ENCODE measurements at places on chromosomes 12 and 14.

GRCh38 chr14:105818712-105819005 lies 292.3 kb downstream of the TMEM121 start:
- no peak for DNase-seq

GRCh38 chr12:81208187-81208911 lies 130.5 kb downstream of the ACSS3 start:
- no peak for DNase-seq

DNA sequence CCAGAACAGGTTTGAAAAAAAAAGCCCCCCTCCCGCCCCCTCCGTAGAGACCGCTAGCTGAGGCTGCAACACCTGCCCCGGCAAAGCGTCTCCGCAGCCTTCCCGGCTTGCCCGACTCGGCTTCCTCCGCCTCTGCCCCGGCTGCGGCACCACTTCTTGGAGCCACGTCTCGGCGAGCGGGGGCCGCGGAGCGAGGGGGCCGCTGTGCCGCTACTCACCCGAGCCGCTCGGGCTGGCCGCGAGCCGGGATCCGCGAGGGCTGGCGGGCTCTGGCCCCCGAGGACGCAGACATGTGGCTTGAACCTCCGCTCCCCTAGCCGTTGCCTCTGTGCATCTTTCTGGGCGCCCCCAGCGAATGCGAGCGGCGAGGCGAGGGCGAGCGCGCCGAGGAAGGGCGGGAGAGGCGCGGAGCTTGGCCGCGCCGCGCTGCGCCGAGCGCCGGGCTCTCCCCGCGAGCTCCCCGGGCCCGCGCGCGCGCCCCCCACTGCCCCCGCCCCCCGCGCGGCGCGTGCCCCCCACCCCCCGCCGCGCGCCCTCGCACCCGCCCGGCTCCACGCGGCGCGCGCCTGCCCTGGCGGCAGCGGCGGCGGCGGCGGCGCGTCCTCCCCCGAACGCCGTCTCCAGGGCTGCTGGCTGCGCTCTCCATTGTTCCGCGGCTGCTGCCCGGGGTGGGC lies 249.5 kb downstream of the APAF1 start:
- DNase-seq, result no peak

DNA sequence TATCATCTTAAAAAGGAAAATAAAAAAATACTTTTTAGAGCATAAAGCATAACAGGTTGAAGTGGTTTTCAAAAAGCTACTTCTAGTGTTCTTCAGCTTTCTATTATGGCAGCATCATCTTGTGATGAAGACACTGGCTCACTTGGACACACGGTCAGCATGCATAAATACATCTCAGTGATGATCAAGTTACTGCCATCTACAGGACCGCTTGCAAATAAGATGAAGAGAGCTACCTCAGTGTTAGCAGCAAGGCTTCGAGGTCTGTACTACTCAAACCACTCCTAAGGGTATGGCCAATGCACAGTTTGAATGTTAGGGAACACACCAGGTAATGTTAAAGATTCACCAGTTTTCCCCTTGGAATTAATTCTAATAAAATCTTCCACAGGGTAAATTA lies 58.8 kb downstream of the GALC start:
- no peak for DNase-seq

GRCh38 chr14:89422952-89423345 lies 5.9 kb upstream of the FOXN3 start:
- DNase-seq, result no peak

DNA sequence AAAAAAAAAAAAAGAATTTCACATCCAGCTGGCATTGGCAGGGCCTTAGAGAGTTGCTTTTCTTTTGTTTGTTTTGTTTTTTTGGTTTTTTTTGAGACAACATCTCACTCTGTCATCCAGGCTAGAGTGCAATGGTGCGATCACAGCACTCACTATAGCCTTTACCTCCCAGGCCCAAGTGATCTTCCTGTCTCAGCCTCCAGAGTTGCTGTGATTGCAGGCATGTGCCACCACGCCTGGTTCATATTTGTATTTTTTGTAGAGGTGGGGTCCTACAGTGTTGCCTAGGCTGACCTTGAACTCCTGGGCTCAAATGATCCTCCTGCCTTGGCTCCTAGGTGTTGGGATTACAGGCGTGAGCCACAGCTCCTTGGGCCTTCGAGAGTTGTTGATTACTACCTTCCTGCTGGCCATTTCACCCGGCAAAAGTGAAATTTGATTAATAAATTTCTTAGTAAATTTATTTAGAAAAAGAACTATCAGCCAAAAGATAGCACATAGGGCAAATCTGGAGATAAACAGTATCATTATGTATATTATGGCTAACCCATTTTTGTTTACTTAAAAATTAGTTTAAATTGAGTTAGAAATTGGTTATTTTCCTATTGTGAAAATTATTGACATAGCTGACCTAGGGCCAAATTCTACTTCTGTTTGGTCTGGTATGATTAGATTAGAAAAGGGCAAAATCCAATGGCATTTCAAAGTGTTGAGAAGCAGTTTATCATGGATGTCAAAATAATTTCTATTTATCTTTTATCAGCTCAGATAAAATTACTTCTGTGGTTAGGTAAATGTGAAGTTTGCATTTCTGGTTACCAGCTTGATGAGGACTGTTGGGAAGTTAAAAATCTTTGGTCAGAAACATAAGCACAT lies 12.6 kb downstream of the ACTR6 start:
- no peak for DNase-seq

- peak; percentile 66 for DNase-seq
Observed at GRCh38 chr12:111224186-111225066, 144.5 kb downstream of the PHETA1 start.
